ENCODE measurements at places on chromosomes 6 and 20. TPM values are rescaled to one million over a fixed set of nuclear protein-coding genes. Genes with fewer than 3 reads are reported as not detected.

The CDSN gene
- not detected for total RNA-seq

The ZNF831 gene
- total RNA-seq, result not detected

The HLA-F gene
- total RNA-seq, result 4.1 TPM

The SLC23A2 gene
- total RNA-seq, result 17.0 TPM

The FAM83C gene
- total RNA-seq, result 0.06 TPM

The PRKN gene
- 0.02 TPM for total RNA-seq

The PLN gene
- not detected for total RNA-seq

The PRDM13 gene
- total RNA-seq, result 0.93 TPM

The MYLK4 gene
- total RNA-seq, result 0.15 TPM

The WFDC5 gene
- not detected for total RNA-seq

The SIRPG gene
- not detected for total RNA-seq

The NKAIN2 gene
- not detected for total RNA-seq

The UBD gene
- 0.46 TPM for total RNA-seq

The GHRH gene
- total RNA-seq, result not detected

The HNF4A gene
- total RNA-seq, result 11.9 TPM

The SLC35A1 gene
- total RNA-seq, result 8.9 TPM

The SLC16A10 gene
- total RNA-seq, result 0.48 TPM

The HSPA1L gene
- 1.8 TPM for total RNA-seq

The ITPR3 gene
- 45.8 TPM for total RNA-seq

The BPIFA1 gene
- not detected for total RNA-seq

The SEMG1 gene
- not detected for total RNA-seq

The OLIG3 gene
- not detected for total RNA-seq

The TRDN gene
- total RNA-seq, result not detected

The FKBP1C gene
- 2.3 TPM for total RNA-seq

The PAK5 gene
- not detected for total RNA-seq

The UQCC2 gene
- total RNA-seq, result 97.8 TPM

The CITED2 gene
- 27.7 TPM for total RNA-seq

The RBM24 gene
- total RNA-seq, result 9.9 TPM

The LINC00237 gene
- total RNA-seq, result not detected

The TULP1 gene
- not detected for total RNA-seq

The HLA-DPA1 gene
- not detected for total RNA-seq

The TFAP2D gene
- total RNA-seq, result not detected
